ENCODE measurements at places on chromosomes 5 and 9.

- DNase-seq: no peak
Measured at GRCh38 chr5:156735477-156735876, 114.6 kb upstream of the PPP1R2B start.

GRCh38 chr5:149143470-149143869 is 2.2 kb downstream of the ABLIM3 start:
- no peak for DNase-seq

GRCh38 chr5:142441616-142442015 is 116.8 kb upstream of the SPRY4 start:
- DNase-seq: no peak

- no peak for DNase-seq
Measured at GRCh38 chr9:85158512-85158911, 489.0 kb downstream of the NTRK2 start.

- no peak for DNase-seq
Measured at GRCh38 chr9:88950341-88951154, 40.7 kb upstream of the S1PR3 start.

DNA sequence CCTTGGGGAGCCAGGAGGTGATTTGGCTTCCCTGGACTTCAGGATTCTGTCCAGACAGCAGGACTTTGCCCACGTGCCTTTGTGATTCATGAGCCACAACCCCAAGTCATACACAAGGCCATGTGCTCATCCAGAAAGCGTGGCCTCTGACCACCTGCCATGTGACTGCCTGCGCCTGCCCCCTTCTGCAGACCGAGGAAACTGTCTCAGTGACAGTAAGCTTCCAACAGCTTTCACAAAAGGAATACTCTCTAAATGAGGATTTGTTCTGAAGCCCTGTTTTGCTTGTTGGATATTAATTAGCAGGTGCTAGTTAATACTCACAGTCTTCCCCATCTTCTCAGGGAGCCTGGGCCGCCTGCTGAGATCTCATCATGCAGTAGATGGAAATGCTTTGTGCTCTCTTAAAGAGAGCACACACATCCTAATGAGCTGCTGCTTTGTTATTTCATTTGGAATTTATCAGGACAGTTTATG is 36.9 kb upstream of the ANGPTL2 start:
- no peak for DNase-seq

GRCh38 chr9:86126998-86127972 is 27.9 kb upstream of the GOLM1 start:
- peak; percentile 65 for DNase-seq

DNA sequence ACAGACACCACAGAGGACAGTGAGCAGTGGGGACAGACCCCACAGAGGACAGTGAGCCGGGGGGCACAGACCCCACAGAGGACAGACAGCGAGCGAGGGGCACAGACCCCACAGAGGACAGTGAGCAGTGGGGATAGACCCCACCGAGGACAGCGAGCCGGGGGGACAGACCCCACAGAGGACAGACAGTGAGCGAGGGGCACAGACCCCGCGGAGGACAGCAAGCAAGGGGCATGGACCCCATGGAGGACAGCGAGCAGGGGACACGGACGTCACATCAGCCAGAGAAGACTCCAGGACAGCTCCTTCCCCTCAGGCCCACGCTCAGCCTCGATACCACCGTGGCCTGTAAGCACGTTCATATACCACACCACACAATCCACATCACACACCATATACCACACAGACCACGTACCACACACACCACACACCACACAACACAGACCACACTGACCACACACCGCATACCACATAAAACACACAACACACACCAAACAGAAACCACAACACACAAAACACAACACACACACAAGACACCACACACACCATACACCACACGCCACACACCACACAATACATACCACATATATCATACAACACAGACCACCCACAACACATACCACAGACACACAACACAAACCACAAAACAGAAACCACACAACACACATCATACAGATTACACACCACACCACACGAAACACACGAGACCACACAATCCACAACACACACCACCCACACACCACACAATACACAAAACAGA is 5.2 kb upstream of the ZDHHC11 start:
- DNase-seq: no peak

DNA sequence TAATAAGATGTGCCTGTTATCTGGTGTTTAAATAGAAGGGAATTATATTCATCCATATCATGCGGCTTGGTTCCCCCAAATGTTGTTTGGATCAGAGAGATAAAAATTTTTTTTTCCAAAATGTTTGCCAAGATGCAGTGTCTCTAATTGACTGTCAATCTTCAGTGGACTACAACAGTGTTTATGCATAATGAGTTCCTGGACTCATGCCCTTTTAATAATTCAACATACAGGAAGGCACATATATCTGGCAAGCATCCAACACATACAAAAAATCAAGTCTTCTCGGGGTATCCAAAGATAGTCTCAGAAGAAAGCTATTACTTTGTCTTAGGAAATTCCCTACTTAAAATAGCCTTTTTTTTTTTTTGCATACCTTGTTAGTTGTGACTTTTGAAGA is 1534.7 kb downstream of the EFNA5 start:
- DNase-seq: no peak

DNA sequence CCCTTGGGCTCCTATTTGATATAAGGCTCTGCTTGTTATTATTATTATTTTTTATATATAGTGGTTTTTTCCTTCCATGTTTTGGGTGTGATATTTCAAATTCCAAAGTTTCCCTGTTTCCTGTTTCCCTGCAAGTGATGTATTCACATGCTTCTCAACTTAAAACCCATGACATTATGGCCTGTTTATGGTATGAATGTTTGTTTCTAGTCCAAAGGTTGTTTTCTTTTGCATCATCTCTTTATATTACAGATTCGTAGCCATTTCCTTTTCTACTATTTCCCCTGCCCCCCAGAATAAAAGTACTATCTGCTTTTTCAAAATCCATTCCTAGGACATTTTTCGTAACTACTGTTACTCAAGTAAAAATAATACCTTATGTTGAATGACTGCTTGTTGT is 7.5 kb downstream of the SEMA6A start:
- no peak for DNase-seq

- no peak for DNase-seq
Measured at GRCh38 chr9:4939118-4939561, 45.9 kb upstream of the JAK2 start.

DNA sequence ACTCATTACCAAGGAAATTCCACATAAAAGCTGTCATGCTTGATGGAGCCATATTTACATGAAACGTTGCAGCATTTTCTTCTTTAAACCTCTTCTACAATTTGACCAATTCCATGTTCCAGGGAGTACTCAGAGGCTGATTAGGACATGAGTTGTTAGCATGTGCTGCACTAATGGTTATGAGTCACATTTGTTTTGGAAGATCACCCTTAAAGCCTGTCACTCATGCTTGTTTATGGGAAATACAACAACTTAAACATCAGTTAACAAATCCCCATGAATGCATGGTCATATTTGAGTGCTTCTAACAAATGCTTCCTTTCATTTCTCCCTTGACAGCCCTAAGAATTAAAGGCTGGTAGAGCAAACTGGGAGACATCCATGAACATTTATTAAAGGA is 156.1 kb downstream of the GHR start:
- no peak for DNase-seq

DNA sequence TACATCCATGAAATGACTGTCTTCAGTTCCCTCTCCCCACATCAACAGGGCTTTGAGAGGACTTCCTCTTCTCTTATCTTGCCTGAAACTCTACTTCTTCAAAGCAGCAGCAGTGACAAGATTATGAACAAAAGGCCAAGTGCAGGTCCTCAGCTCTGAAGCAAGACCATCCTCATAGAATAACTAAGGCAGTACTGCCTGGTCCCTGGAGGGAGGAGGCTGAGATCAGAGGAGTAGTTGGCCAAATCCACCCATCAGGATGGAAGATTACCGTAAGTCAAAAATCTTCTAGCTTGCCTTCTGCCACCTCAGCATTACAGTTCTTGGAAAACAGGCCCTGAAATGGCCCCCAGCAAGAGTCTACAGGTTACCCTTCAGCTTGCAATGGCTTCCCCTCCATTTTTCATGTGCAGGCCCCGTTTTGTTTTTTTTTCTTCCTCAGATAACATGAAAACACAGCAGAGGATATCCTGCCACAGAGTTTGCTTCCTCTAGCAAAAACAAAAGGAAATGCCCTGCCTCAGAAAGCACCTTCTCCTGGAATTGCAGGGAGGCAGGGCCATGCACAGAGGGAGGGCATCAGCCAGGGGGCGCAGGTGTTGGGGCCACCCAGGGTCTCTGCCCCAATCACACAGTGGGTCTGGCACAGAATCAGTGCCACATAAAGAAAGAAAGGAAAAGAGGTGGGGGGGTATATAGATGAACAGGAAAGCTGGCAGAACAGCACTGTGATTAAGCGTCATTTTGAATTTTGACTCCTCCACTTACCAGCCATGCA is 40.0 kb downstream of the KLHL3 start:
- DNase-seq: no peak

DNA sequence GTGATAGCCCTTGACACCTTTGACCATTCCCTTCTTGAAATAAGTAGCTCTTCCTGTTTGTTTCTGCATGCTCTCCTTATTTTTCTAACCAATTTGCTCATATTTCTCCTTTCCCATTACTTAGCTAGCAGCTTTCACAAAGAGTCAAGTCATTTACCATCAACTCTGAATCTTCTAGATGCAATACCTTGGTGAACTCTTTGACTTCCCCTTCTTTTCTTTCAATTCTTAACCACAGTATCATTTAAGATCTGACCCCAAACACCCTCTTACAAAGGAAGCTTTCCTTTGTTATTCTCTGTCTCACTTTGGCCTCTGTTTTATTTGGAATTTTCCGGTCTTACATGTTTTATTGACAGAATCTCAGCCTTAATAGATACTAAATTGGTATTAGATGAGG is 14.0 kb downstream of the NFX1 start:
- no peak for DNase-seq

GRCh38 chr5:19044311-19044710 is 943.7 kb downstream of the CDH18 start:
- DNase-seq: no peak

DNA sequence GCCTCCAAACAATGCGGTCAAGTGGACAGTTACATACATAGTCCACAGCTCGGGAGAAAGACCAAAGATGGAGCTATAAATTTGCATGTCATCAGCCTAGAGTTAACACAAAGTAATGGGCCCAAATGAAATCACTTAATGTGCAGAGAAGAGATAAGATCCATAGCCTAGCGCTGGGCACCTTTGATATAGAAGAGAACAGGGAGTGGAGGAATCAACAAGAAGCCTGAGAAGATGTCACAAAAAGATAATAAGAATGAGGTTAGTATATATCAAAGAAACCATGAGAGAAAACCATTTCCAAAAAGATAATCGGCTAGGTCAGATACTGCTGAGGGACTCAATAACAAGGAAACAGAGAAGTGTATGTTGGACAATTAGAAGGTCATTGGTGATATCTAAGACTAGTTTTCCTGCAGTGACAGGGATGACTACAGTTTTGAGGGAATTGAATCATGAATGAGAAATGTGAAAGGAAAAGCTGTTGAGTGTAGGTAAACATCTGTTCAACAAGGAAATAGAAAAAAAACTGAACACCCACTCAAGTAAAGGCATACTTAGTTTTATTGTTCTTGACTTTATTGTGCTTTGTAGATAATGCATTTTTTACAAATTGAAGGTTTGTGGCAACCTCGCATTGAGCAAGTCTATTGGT is 68.7 kb upstream of the CDH6 start:
- DNase-seq: no peak

DNA sequence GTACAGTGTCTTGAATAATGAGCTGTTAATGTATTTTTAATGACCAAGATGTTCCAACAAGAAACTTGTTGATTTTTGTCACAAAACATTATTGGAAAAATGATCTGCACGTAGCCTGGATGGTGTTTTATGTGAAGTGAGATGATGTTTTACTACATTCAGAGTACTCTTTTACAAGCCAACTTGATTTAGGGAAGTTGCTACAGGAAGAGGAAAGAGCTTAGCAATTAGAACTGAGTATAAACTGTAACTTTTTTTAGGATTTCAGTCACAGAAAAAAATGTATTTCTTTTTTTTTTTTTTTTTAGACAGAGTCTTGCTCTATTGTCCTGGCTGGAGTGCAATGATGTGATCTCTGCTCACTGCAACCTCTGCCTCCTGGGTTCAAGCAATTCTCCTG is 113.6 kb upstream of the ADRA1B start:
- DNase-seq: no peak

- DNase-seq: no peak
Measured at GRCh38 chr5:149048811-149049210, 14.1 kb downstream of the SH3TC2 start.

GRCh38 chr9:107807183-107807582 is 317.6 kb upstream of the KLF4 start:
- DNase-seq: no peak

GRCh38 chr5:124000538-124000937 is 488.6 kb downstream of the CSNK1G3 start:
- no peak for DNase-seq

GRCh38 chr5:78129597-78129996 is 164.9 kb downstream of the AP3B1 start:
- DNase-seq: no peak

DNA sequence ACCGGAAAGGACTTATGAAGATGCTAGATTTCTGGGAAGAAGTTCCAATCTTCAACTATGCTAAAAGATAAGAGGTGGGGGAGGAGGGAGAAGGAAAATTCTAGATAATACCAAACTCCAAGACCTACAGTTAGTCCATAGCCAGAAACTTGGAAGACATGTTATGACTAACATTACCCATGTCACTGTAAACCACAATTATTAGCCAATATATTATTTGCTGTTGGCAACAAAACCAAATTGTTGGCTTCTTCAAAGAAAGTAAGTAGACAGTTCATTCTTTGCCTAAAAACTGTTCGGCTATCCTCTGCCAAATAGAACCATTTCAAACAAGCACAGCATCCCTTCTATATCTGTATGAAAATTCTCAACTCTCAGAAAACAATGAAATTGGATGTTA is 25.1 kb downstream of the PRLR start:
- DNase-seq: no peak

- DNase-seq: no peak
Measured at GRCh38 chr9:32703635-32704034, 68.2 kb upstream of the TAF1L start.

GRCh38 chr9:127183814-127184582 is 61.6 kb upstream of the ANGPTL2 start:
- DNase-seq: no peak

DNA sequence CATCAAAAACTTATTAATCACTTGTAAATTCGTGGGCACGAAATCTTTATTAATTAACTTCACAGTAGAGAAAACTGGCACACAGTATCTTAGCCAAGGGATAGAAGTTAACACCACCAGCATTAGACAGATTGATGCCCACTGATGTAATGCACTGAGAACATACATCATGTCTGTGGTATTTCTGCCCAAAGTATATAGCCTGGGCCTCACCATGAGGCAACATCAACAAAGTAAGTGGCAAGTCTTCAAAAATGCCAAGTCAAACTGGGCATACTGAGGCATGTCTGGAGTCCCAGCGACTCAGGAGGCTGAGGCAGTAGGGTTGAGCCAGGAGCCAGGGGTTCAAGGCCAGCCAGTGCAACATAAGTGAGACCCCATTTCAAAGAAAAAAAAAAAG is 79.5 kb downstream of the GLIS3 start:
- DNase-seq: no peak

- DNase-seq: no peak
Measured at GRCh38 chr5:158861366-158861765, 238.3 kb downstream of the EBF1 start.
